ENCODE measurements at places on chromosomes 11 and 22.

DNA sequence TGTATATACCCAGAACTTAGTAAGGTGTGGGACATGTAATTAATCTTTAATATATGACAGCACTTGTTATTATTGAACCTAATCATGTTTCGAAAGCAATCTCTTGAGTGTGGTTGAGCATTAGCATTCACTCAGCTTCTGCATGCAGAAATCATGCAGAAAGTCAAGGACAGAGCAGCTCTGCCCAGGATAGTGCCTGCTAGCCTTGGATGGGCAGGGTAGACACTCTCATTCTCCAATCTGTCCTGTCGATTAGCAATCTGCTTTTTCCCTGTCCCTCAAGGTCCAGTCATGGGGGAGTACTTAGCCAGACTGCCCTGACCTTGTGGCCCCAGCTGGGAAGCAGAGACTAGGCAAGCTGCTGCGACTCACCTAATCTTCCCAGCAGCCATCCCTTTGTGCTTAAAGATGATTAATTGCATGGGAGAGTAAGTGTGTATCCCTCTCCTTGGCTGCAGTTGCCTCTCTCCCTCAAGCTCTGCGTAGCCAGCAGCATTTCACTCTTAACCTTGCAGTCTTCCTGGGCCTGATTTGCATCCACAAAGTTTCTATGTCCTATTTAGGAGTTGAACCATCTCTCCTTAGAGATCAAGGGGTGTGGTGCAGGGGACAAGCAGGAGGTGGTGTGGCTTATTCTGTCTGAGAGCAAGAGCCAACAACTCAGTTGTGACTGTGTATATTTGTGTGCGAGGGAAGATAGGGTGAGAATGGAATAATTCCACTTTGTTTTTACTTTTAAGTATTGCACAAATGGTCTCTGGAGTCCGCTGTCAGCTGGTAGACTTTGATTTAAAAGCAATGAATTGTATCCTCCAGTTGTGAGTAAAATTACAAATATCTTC lies 101.4 kb downstream of the FDX1 start:
- DNase-seq: no peak

GRCh38 chr11:132714859-132715440 lies 817.4 kb downstream of the OPCML start:
- no peak for DNase-seq

- DNase-seq: no peak
These were observed 393.7 kb downstream of the LARGE1 start for GRCh38 chr22:33526434-33527107.

GRCh38 chr11:113587308-113587739 lies 112.1 kb upstream of the DRD2 start:
- DNase-seq: peak; percentile 23

DNA sequence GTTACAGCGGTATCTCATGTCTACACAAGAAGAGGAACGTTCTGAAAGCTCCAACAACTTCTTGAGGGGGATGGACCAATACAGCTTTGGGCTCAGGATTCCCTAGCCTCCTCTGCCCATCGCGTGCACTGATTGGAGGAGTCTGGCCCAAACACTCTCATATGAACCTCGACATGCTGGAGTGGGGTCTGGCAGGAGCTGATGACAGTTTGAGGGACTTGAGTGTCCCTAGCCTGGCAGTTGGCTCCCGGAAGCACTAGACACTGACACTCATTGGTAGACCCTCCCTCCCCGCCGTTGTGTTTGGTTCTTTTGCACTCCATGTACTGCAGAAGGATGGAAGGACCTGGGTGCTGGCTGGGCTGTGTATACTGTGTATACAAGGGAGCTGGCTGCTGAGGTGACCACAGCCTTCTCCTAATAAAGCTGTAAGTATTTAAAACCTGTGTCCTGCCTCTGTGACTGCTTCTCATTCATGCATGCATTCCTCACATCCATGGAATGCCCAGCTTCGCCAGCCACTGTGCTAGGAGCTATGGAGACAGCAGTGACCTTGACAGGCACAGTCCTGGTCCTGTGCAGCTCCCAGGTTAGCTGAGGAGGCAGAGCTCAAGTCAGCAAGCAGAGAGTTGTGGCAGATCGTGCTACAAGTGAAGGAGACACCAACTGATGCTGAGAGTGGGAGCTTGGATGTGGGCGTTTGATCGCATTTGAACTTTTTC lies 27.9 kb downstream of the ADAMTS15 start:
- no peak for DNase-seq

- DNase-seq: no peak
These were observed 35.9 kb upstream of the GRAMD4 start for GRCh38 chr22:46584081-46584921.

DNA sequence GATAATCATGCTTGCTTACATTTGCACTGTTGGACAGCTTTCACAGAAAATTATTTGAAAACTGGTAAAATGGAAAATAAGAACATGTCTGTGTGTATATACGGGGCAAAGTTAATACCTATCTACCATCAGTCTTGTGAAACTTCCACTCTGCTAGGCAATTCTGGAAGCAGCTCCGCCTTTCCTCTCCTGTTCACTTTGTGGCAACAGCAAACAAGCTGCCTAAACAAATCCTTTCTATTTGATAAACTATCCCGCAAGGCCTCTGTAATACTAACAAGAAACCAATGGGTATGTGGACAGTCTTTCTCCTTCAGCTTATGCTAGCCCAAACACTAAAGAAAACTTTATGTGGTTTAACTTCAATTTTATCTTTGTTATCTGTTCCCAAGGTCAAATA lies 39.2 kb upstream of the RAPSN start:
- no peak for DNase-seq

DNA sequence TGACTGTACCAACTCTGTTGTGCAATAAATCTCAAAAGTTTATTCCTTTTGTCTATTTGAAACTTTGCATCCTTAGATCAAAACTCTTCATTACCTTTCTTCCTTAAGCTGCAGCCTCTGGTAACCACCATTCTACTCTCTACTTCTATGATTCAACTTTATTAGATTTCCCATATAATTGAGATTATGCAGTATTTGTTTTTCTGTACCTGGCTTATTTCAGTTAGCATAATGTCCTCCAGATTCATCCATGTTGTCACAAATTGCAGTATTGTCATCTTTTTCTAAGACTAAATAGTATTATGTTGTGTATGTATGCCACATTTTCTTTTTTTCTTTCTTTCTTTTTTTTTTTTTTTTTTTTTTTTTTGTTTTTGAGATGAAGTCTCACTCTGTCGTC lies 1176.3 kb upstream of the TENM4 start:
- DNase-seq: no peak

GRCh38 chr11:7520011-7520942 lies 6.5 kb downstream of the PPFIBP2 start:
- no peak for DNase-seq

DNA sequence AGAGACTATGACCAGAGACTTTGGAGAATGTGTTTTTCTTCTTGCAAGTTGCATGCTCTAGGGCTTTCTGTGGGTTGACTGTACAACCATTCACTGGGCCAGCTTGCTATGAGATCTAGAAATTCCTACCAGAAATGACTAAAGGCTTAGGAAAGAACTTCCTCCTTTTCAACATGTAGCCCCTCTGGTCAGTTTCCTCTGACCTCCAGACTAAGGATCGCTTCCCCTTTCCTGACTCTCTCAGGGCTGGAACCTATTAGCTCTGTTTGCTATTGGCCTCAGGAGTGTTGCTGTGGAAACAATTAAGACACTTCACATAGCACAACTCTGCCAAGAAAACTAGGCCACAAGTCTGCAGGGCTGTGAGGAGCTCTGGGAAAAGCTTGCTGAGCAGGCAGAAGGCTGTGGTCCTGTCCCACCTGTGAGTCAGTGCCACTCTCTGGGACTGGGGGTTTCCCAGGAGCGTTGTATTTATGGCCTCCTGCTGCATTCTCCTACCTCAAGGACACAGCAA lies 10.7 kb downstream of the CRY2 start:
- no peak for DNase-seq

GRCh38 chr11:105589346-105589745 lies 20.5 kb upstream of the GRIA4 start:
- no peak for DNase-seq
